KBM-7 (cell line): ENCODE measurements at places on chromosomes 6 and 20.

GRCh38 chr6:29948277-29948676 is 5.9 kb downstream of the HLA-A start:
- no peak for DNase-seq

GRCh38 chr6:6916598-6916997 is 191.2 kb upstream of the RREB1 start:
- DNase-seq = no peak

DNA sequence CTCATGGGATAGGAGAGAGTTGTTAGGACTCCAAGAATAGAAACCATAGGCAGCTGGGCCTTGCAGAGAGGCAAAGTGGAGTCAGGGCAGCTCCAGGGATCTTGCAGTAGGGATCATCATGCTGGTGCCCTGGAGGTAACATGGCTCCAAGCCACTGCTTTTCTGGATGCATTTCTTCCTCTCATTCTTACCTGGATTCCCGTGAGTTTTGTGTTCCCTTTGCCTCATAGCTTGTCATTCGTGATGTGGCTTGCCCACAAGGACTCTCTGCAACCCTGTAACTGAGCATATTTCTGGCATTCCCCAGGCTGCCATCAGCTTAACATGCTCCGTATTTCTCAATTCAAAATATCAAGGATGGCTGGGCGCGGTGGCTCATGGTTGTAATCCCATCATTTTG is 5.3 kb downstream of the NHLRC1 start:
- DNase-seq = no peak

- no peak for DNase-seq
These were observed 116.9 kb upstream of the FLRT3 start for GRCh38 chr20:14454296-14454695.

- DNase-seq = no peak
These were observed 112.6 kb downstream of the DCDC2 start for GRCh38 chr6:24245275-24245674.

DNA sequence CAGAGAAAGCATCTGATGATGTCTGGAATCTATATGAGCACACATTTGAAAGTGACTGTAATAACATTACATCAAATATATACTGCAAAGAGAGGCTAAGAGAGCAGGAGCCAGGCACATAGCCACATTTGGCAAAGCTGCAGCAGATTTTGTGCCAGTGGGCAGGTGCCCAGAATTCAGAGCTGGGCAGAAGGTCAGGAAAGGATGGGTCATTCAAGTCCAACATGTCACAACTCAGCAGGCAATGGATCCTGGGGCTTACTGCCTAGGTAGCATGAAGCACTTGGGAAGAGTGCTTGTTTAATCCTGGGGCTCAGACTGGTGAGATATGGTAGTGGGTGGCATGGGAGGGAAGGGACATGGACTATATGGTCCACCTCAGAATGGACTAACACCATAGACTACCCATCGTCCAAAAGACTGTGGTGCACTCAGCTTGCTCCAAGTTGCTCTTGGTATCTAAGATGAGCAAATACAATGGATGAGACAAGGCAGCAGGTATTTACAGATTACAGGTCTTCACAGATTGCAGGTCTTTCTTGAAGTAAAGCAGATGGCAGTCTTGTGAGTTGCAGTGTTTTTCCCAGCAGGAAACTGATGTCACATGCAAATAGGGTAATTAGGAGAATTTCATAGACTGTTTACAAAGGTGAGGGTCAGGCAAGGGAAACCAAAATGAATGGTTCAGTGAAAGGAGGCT is 31.2 kb upstream of the SHLD1 start:
- DNase-seq = no peak

DNA sequence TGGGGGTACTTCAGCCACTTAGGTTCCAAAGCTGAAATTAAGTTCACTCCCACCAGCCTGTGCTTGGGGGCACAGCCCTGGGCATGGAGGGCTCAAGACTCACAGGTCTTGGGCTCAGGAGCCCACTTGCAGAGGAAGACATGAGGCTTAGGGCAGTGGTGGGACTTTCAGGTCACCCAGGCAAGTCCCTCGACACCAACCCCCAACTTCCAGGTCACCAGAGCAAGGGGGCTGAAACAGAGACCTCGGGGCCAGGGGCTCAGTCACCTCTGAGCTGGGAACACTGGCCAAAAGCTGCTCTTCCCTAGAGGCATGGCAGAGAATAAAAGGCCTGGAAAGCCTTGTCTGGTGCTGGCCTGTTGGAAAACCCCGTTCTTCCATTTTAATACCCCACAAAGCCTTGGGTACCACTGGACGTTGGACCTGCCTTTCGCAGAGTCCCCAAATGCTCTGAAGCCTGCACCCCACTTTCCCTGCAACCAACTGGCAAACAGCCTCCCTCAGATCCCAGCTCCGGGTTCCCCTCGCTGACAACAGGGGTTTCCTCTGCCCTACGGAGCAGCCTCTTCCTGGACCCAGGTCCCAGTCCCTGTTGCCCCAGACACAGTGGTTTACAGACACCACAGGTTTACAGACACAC is 160.9 kb upstream of the PMEPA1 start:
- DNase-seq = no peak

GRCh38 chr6:36671687-36672375 is 6.7 kb upstream of the CDKN1A start:
- no peak for DNase-seq

- DNase-seq = no peak
These were observed 122.9 kb downstream of the SLC35F1 start for GRCh38 chr6:118029967-118030366.

- peak; percentile 29 for DNase-seq
These were observed 71.3 kb downstream of the ATXN1 start for GRCh38 chr6:16689788-16690607.

- DNase-seq = no peak
These were observed 100.7 kb upstream of the PTPN1 start for GRCh38 chr20:50409495-50409894.

- no peak for DNase-seq
These were observed 68.7 kb downstream of the FILIP1 start for GRCh38 chr6:75424618-75425548.

DNA sequence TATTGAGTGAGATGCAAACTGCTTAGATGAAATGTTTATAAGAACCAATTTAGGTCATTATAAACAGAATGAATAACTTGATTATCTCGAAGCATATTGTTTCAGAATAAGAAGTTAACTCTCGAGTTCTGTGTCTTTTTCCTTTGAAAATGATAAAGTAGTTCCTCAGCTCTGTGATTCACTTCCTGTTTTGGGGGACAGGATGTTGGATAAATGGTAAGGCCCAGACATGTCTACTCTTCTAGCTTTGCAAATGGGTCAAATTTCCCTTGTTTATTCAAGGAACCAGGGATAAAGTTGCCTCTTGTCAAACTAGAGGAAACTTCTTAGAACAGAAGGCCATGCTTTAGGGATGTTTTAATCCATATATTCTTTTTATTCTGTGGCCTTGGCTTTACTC is 246.9 kb downstream of the SOX4 start:
- DNase-seq = peak; percentile 46

GRCh38 chr6:37584654-37585522 is 85.2 kb upstream of the CCDC167 start:
- DNase-seq = no peak

DNA sequence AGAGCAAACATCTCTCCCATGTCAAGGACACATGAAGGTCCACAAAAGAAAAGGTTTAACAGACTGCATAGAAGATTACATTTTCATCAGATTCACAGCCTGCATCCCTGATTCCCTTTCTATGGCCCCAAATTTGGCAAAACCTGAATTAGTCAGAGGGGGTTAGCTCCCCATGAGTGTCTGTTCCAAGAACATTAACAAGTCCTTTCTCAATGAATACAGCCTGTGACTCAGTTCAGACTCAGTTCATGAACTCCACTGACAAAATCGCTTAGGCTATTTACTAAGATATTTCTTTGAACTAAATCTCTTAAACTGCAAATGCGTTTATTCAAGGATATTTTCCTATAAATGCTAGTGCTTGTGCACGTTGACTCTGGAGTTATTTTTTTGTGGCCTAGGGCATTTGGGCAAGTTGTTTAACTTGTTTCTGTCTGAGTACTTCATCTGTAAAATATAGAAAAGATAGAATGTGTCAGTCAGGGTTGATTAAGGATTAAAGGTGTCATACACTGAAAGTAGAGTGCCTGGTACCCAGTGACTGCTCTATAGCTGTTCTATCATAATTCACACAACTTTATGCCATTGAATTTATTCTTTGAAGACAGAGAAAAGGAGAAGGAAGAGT is 422.6 kb downstream of the HTR1B start:
- DNase-seq = no peak

GRCh38 chr6:36386495-36387439 is 702 bp downstream of the ETV7 start:
- DNase-seq = peak; percentile 19

GRCh38 chr20:42018979-42019378 is 400.8 kb upstream of the CHD6 start:
- DNase-seq = no peak

- DNase-seq = no peak
These were observed 1.2 kb downstream of the POU5F1 start for GRCh38 chr6:31169123-31169857.

- DNase-seq = peak; percentile 87
These were observed 96.2 kb downstream of the TCP11 start for GRCh38 chr6:35044761-35045421.
